ENCODE measurements at places on chromosomes 7 and 10.

DNA sequence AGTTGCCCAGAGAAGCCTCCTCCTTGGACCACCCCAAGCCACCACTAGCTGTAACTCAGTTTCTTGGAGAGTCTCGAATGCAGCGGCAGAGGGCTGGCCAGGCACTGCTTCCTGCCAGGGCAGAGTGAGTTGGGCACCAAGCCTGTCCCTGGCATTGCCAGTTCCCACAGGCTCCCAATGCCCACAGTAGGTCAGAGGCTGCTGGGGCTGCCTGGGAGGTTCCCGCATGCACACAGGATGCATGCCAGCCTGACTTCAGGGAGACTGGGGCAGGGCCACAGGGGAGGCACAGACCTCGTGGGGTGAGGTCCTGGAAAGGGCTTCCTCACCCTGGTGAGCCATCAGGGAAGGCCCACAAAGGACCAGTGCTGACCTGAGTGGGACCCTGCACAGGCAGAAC lies 152.8 kb downstream of the ZNF248 start:
- peaks cover 4% of the 10 kb centered on the region for H3K27me3 ChIP-seq
- H3K27ac ChIP-seq = no peak overlapping the region
- no peak overlapping the region for H3K4me3 ChIP-seq
- no peaks in the 10 kb centered on the region for H3K36me3 ChIP-seq
- no peaks in the 10 kb centered on the region for H3K4me1 ChIP-seq

- no peaks in the 10 kb centered on the region for H3K36me3 ChIP-seq
- no peaks in the 10 kb centered on the region for H3K27me3 ChIP-seq
- H3K4me1 ChIP-seq = no peaks in the 10 kb centered on the region
Measured at GRCh38 chr10:120768227-120768626, 82.9 kb upstream of the WDR11 start.

- peaks cover 21% of the 10 kb centered on the region for H3K27me3 ChIP-seq
- DNase-seq = no peak
- H3K4me3 ChIP-seq = no peak overlapping the region
- H3K4me1 ChIP-seq = peaks cover 4% of the 10 kb centered on the region
- H3K36me3 ChIP-seq = no peaks in the 10 kb centered on the region
Measured at GRCh38 chr7:50798126-50798525, 15.4 kb upstream of the GRB10 start.

DNA sequence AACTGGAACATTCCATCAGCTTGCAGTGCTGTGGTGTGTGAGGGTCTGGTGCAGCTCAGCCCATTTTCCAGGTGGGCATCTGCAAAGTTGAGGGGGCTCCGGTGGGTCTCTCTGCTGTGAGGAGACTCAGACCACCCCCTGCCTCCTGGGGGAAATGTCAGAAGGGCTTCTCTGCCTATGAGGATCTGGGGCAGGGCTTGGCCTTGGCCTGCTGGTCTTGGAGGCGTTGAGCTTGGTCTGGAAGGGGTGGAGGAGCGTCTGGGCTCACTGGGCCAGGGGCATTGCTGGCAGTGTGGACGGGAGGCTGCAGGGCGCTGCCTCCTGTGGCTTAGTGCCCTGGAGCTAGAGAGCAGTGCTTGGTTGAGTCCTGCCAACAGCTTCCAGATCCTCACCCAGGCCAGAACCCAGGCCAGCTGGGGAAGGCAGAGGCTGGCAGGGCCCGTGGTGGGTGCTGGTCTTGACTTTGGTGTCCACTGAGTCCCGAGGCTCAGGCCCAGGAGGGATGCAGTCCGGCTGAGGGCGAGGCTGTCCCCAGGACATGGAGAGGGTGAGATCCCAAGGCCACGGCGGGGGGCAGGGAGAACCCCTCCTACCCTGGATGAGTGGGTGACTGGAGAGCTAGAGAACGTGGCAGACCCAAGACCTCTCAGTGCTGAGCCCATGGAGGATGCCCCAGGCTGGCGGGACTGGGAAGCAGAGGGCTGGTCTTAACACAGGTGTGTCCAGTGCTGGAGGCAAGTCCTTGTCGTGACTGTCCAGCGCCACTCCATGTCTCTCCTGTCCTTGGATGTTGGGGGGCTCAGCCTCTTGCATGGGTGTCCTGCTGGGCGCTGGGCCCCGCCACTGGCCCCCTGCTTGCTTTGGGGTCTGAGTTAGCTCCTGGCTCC lies 2.8 kb downstream of the SPRN start:
- peaks cover 8% of the 10 kb centered on the region for H3K36me3 ChIP-seq
- DNase-seq = no peak
- no peak overlapping the region for H3K4me3 ChIP-seq
- no peak overlapping the region for H3K27ac ChIP-seq
- H3K27me3 ChIP-seq = peaks cover 3% of the 10 kb centered on the region
- H3K4me1 ChIP-seq = peaks cover 2% of the 10 kb centered on the region

DNA sequence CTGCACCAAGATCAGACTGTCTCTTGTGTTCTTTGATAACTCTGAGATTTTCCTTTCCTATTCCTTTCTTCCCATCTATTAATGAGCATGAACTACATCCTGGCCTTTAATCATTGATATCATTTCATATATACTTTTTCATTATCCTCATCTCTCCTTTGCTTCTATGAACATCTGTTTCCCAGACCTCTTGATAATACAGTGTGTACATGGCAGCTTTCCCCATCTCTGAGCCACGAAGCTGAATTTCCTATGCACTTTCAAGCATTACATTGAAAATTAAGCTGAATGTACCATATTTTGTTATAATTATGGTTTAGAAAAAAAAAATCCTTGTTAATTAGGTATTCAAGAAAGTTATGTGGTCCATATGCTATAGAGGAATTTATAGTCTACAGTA lies 60.9 kb upstream of the CREB5 start:
- no peak overlapping the region for H3K27ac ChIP-seq
- DNase-seq = no peak
- H3K4me1 ChIP-seq = no peaks in the 10 kb centered on the region
- H3K27me3 ChIP-seq = peaks cover 4% of the 10 kb centered on the region
- no peak overlapping the region for H3K4me3 ChIP-seq
- H3K36me3 ChIP-seq = no peaks in the 10 kb centered on the region

- no peak overlapping the region for H3K4me3 ChIP-seq
- H3K4me1 ChIP-seq = peaks cover 50% of the 10 kb centered on the region
- no peak for DNase-seq
- H3K27ac ChIP-seq = no peak overlapping the region
- peaks cover 8% of the 10 kb centered on the region for H3K36me3 ChIP-seq
Measured at GRCh38 chr10:35392482-35393228, 56.3 kb downstream of the CCNY start.

DNA sequence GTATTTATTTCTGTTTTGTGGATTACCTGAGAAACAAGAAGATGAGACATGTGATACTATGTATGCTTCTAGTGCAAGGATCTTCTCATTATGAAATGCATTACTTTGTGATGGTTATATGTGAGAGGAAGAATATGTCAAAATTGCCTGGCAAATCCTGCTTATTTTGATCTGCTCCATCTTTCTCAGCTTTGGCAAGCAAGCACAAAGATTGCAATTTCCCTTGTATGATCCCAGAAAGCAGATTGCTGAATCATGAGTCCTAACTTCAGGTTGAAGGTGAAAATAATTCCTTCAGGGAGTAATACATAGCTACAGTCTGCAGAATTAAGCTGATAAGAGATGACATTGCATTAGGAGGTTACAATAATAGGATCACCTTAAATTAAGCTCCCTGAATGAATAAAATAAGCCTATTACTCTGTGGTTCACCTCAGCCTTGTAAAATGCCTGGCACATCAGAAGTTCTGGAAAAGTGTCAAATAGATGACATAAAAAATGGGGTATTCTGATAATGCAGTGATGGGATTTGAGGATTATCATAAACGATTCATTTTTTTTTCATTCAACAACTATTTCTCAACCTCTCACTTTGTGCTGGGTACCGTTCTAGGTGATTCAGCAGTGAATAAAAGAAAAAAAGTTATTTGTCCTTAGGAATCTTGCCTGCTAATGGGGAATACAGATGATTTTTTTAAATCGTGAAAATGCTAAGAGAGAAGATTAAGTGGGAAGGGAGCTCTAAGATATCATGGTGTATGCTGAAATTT lies 120.7 kb downstream of the CHN2 start:
- H3K36me3 ChIP-seq = peaks cover 2% of the 10 kb centered on the region
- no peaks in the 10 kb centered on the region for H3K27me3 ChIP-seq
- DNase-seq = no peak
- no peak overlapping the region for H3K27ac ChIP-seq
- H3K4me1 ChIP-seq = peaks cover 2% of the 10 kb centered on the region

DNA sequence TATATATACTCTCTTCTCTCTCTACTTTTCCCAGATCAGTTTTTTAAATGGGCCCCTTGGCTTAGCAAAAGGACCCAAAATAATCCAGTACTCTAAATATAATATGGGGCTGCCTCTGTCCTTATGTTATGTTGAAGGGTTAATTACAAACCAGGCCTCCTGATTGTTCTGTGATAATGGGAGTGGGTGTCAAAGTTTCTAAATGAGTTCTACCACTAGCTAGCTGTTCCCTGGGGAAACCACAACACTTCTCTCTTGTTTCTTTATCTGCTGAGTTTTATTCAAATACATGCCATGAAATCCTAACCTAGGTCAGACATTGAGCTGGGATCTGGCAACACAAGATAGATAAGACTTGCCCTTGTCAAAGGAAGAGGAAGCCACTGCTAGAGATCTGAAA lies 3.8 kb downstream of the HTR5A start:
- no peak overlapping the region for H3K27ac ChIP-seq
- H3K4me1 ChIP-seq = no peaks in the 10 kb centered on the region
- H3K4me3 ChIP-seq = no peak overlapping the region
- no peak for DNase-seq

- no peaks in the 10 kb centered on the region for H3K36me3 ChIP-seq
- no peak overlapping the region for H3K27ac ChIP-seq
- H3K4me1 ChIP-seq = no peaks in the 10 kb centered on the region
- H3K27me3 ChIP-seq = no peaks in the 10 kb centered on the region
- no peak overlapping the region for H3K4me3 ChIP-seq
Measured at GRCh38 chr10:103575416-103576075, 82.0 kb downstream of the NEURL1 start.

- H3K27me3 ChIP-seq = no peaks in the 10 kb centered on the region
- no peak for DNase-seq
- H3K36me3 ChIP-seq = peaks cover 2% of the 10 kb centered on the region
- peaks cover 7% of the 10 kb centered on the region for H3K4me1 ChIP-seq
Measured at GRCh38 chr7:107628461-107629064, 32.1 kb upstream of the SLC26A4 start.

Data from activated naive CD8-positive, alpha-beta T cell treated with anti-CD3 and anti-CD28 coated beads, Interleukin-2, amount 50 U/mL, for 24 hours (primary cell).